Cortex of kidney (tissue), 1 donor: ENCODE measurements at places on chromosomes 16 and 17.

- DNase-seq: no peak
These were observed 19.0 kb upstream of the ZNF652 start for GRCh38 chr17:49381033-49381432.

GRCh38 chr17:15409721-15410250 lies 57.6 kb downstream of the CDRT4 start:
- DNase-seq: no peak

GRCh38 chr17:29238133-29238850 lies 8.4 kb upstream of the CRYBA1 start:
- DNase-seq: no peak

- DNase-seq: no peak
These were observed 62.8 kb downstream of the HS3ST3A1 start for GRCh38 chr17:13538841-13539411.

DNA sequence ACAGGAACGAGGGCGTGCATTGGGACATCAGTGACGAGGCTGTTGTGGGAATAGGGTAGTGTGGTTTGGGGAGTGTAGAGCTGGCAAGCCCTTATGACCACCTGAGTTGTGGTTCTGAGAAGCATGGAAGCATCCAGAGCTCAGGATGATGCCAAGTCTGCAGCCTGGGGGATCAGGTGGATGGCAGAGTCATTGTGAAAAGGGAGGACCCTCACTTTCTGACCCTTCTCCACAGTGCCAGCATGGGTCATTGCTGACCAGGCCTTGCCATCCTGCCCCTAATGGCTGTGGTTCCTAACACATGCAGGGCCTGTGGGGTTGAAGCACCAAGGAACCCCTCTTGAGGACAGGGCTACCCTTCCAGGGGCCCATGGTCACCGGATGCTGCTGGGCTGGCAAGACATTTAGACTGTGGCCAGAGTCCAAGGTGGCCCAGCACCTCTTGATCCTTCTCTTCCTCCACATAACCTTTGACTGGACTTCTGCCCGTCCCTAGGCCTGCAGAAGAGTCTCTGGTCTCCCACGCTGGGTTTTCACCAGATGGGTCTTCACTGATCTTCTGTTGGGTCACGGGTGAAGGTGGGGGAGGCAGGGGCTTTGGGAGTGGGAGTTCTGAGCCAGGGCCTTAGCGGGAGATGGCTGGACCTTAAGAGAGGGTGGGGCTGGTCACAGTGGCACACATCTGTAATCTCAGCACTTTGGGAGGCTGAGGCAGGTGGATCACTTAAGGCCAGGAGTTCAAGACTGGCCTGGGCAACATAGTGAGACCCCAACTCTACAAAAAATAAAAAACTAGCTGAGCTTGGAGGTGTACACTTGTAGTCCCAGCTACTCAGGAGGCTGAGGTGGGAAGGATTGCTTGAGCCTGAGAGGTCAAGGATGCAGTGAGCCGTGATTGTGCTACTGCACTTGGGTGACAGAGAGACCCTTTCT lies 2.0 kb upstream of the PLA2G15 start:
- no peak for DNase-seq

DNA sequence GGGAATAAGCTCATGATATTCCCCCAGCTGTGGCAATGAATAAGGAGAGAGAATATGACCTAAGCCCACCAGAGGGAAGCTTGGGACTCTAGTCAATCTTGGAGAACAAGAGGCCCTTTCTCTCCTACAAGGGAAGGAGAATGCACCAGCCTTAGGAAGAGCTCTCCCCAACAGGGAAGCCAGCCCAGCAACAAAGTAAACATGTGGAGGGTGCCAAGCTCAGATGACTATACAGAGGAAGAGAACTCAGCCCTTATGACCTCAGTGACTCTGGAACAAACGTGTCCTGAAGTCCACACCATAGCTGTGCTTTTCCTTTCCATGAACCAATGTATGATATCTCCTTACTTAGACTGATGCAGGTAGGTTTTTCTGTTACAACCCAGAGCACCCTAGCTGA lies 219.7 kb downstream of the GSG1L start:
- no peak for DNase-seq

DNA sequence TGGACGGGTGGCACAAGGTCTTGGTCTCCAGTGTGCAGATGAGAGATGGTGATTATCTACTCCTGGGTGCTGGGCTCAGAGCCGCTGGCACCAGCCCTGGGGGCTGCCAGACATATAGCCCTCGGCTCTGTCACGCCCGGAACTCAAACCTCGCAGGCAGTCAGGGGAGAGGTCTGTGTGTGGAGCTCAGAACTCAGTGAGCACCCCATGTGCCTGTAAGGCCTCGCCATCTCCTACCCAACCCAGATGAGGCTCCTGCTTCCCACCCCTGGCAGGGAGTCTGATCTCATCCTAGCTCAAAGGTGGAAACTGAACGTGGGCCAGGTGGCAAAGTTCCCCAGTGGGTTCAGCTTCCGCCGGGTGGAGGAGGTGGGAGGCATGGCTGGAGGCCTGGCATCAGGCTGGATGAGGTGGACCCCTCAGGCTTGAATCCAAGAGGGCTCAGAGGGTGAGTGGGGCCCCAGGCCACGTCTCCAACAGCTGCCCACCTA lies 22.6 kb upstream of the NPTX1 start:
- no peak for DNase-seq

- no peak for DNase-seq
These were observed 271.4 kb downstream of the MAF start for GRCh38 chr16:79329166-79329521.

DNA sequence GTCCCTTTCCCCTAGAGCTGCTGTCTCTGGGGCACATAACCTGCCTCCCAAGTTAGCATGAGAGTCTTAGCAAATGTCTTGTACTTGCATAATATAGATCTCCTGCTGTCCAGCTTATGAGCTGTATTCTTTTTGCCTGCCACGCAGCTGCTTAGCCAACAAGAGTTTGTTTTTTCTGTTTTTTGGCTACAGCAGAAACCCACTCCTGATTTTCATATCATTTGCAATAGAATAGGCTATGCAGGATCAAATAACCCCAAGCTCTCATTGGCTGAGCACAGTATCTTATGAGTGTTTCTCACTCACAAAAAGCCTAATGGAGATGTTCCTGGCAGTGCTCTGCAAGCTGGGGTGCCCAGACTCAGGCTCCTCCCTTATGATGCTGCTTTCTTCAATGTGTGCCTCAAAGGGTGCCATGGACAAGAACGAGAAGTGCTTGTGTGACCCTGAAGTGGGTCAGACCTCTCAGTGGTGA lies 23.1 kb downstream of the B9D1 start:
- no peak for DNase-seq

DNA sequence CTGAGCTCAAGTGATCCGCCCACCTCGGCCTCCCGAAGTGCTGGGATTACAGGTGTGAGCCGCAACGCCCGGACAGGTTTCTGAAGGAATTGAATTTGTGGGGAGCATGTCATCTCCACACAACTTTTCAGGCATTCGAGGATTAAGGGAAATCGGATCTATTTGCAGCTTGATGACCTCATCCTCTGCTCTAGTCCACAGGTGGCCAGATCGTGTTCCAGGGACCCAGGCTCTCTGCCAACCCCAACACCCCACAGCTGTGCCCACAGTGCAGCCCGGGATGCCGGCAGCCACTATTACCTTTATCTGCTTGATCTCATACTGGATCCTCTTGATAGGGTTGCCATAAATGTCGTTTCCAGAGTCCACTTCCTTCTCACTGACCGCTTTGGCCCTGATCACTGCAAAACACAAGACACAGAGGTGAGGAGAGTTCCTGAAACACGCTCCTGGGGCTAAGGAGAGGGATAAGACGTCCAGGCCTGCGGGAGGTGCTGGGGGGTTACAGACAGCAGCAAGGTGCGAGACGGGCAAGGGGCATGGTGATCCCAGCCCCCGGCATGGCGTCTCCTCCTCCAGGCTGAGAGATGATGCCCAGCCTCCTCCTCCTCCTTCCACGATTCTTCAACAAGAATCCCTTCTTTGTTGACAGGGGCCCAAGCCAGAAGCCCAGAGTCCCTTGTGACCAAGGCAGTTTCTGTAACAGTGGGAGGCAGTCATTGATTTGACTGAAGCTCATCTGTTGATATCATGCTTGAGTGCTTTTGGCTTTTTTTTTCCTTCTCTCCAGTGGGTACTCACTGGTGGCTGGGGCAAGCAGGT lies 29.3 kb downstream of the CEP295NL start:
- no peak for DNase-seq

- DNase-seq: no peak
These were observed 52.7 kb upstream of the LHX1 start for GRCh38 chr17:36884495-36885152.

DNA sequence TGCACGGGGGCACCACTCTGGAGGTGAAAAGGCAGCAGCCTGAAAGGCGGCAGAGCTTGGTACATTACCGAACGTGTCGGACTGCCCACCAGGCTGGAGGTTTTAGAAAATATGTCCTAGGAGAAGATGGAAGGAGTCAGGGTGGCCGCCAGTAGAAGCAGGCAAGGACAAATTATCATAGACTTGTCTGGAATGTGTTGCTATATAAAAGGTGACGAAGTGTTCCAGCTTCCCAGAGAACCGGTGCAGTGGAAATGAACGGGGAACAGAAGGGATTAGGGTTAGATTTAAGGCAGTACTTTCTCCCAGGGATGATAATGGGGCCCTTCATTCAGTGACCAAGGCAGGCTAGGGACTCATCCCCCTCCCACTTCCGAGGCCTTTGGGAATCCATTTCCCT lies 27.4 kb downstream of the PIPOX start:
- DNase-seq: no peak

GRCh38 chr17:50052241-50052796 lies 3.6 kb upstream of the ITGA3 start:
- DNase-seq: no peak

DNA sequence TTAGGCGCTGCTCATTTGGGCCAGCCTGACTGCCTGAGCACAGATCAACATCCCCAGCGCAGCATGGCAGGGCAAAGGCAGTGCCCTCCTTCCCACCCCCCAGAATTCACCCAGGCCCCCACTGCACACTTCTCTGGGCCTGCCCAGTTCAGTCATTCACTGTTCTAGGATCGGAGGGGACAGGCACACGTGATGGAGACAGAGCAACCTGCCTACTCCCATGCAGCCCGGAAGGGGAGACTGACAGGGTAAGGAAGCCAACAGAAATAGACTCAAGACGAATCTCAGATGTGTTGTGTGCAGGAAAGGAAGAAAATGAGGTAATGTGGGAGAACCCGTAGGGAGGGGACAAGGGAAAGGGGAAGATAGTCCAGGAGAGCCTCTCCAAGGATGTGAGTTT lies 59.2 kb upstream of the LYRM9 start:
- DNase-seq: no peak

DNA sequence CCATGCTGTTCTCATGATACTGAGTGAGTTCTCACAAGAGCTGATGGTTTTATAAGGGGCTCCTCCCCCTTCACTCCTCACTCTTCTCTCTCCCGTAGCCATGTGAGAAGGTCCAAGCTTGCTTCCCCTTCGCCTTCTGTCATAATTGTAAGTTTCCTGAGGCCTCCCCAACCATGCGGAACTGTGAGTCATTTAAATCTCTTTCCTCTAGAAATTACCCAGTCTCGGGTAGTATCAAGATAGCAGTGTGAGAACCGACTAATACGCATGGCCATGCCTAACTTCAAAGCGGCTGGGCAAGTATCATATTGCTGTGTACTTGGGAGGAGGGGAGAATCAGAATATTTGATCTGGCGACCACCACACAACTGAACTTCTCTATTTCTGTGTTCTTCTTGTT lies 88.3 kb downstream of the PRKCB start:
- no peak for DNase-seq

GRCh38 chr17:32835291-32835761 lies 41.6 kb downstream of the MYO1D start:
- DNase-seq: no peak

- no peak for DNase-seq
These were observed 7.9 kb downstream of the MSLN start for GRCh38 chr16:768428-768827.

DNA sequence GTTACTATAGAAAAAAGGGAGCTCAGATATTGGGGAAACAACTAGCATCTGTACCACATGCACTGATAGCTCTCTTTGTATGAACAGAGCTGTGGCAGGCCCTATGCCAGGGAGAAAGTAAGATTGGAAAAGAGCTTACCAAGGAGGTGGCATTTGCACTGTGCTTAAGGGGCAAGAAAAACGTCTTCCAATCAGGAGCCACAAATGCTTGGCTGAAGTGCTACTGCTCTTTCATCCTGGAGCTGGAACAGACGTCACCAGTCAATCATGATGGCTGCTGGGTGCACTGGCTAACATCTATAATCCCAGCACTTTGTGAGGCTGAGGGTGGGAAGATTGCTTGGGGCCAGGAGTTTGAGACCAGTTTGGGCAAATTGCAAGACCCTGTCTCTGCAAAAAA lies 218.5 kb downstream of the SEC14L1 start:
- DNase-seq: no peak

- no peak for DNase-seq
These were observed 25.4 kb downstream of the TENT4B start for GRCh38 chr16:50178491-50178941.

GRCh38 chr16:53415504-53415903 lies 18.8 kb upstream of the RBL2 start:
- no peak for DNase-seq

- no peak for DNase-seq
These were observed 87.5 kb upstream of the WSB1 start for GRCh38 chr17:27206447-27206846.

DNA sequence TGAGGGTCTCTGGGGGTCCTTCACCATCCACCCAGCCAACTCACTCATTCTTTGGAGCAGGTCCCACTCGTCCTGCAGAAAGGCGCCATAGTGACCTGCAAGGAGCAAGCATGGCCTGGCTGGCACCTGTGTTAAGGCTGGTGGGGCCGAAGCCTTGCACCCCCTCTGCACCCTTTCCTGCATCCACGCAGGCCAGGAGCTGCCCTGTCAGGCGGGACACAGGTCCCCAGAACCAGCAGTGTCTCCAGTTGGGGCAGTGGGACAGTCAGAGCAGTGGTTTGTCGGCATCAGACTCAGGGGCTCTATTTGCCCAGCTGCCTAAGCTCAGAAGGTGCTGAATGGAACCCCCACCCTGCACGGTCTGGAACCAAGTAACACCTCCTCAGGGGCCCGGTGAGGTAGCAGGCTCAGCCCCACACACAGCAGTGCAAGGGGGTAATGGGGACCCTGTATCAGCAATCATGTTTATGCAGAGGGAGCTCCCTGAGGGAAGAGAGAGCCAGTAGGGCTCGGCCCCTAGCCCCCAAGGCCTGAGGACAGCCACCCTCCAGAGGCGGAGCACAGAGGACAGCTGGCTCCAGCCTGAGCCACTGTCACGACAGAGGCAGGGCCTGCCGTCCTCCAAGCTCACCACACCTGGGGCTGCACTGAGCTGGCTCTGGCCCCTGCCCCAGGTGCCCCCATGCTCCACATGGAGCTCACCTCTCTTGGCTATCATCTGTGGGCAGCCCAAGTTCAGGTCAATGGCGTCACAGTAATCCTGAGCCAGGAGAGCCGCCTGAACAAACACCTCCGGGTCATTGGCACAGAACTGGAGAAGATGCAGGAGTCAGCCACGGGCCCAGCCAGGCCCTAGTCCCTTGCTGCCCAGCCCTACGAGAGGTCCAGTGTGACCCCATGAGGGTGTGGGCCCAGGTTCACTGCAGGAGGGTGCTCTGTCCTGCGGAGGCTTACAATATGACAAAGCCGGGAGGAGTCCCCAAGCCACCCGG lies 1.9 kb downstream of the DUS1L start:
- DNase-seq: no peak
